ENCODE measurements at places on chromosomes 12 and 14.
A peak's percentile ranks its signal among the peaks of the same experiment; 100 is the strongest.

GRCh38 chr12:19238540-19238939, 109.0 kb downstream of the PLEKHA5 start:
- no peak for DNase-seq

- no peak for DNase-seq
Measured at GRCh38 chr14:68902357-68902756, 76.7 kb downstream of the ACTN1 start.

DNA sequence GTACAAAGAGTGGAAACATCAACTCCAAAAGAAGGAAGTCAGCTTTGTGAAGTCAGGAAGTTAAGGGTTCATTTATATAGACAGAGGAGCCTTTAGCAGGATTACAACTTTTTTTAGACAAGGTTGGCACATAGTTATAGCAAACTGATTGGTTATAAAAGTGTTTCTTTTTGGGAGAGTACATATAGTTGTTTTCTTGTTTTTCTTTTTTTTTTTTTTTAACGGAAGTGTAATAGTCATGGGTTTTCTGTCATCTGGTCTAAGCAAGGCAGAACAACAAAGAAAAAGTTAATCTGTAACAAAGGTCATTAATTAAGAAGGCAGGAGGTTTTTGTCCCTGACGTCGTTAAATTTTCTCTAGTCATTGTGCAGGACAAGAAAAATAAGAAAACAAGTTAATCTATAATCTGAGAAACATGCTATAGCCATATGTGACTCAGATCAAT, 13.0 kb upstream of the MFAP5 start:
- no peak for DNase-seq

- no peak for DNase-seq
Measured at GRCh38 chr14:61710853-61711817, 15.8 kb downstream of the HIF1A start.

GRCh38 chr14:51547260-51547659, 104.5 kb upstream of the FRMD6 start:
- DNase-seq = no peak

- no peak for DNase-seq
Measured at GRCh38 chr14:46734286-46734685, 82.7 kb upstream of the RPL10L start.

DNA sequence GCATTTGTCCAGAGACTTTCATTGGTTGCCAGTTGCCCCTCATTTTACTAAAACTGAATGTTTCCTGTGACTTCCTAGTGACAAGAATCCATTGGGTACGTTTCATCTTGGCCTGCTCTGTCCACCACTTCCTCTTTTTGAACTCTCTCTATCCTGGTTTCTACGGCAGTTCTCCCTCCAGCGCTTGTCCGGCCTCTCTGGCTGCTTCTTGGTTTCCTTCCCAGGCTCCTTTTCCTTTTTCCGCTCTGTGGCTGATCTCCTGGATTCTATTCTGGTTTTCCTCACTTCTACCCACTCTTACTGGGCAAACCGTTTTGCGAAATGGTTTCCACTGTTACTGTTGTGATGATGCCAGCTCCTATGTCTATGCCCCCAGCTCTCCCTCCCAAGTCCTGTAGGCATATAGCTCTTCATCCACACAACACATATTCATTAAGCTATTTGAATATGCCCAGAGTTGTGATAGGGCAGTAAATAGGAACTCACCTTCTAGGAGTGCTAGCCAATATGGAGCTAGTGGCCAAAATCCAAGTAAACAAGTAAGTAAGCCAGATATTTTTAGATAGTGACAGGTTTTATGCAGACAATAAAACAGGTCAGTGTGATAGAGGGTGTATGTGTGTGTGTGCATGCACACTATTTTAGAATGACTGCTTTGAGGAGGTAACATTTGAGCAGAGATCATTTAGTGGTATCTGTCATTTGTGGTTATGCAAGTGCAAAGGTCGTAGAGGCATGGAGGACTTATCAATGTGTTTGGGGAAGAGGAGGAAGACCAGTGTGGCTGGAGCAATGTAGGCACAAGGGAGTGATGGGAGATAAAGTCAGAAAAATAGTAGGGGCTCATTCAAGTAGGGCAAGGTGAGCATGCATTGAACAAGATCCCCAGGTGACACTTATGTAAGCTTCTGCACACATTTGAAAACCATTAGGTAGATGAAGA, 27.9 kb upstream of the CTDSP2 start:
- DNase-seq = no peak

GRCh38 chr14:72104011-72104613, 171.9 kb downstream of the RGS6 start:
- DNase-seq = peak; percentile 39

DNA sequence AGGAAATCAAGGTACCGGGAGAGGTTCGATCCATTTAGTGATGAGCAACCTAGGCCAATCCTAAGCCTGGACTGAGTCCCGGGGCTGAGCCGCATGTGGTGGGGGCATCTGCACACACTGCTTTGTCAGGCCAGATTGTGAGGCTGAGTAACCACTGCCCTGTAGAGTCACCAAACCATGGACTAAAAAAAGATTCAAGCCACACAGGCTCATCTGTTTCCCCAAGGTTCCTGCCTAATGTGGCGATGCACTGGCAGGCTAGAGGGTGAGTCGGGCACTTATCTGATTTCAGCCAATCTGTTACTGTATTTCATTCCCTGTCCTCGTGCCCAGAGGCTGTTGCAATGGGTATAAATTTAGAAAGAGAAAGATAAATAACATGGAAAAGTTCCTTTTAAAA, 140.8 kb downstream of the TTC7B start:
- DNase-seq = no peak

- DNase-seq = no peak
Measured at GRCh38 chr12:47601071-47601470, 104.8 kb downstream of the RPAP3 start.

DNA sequence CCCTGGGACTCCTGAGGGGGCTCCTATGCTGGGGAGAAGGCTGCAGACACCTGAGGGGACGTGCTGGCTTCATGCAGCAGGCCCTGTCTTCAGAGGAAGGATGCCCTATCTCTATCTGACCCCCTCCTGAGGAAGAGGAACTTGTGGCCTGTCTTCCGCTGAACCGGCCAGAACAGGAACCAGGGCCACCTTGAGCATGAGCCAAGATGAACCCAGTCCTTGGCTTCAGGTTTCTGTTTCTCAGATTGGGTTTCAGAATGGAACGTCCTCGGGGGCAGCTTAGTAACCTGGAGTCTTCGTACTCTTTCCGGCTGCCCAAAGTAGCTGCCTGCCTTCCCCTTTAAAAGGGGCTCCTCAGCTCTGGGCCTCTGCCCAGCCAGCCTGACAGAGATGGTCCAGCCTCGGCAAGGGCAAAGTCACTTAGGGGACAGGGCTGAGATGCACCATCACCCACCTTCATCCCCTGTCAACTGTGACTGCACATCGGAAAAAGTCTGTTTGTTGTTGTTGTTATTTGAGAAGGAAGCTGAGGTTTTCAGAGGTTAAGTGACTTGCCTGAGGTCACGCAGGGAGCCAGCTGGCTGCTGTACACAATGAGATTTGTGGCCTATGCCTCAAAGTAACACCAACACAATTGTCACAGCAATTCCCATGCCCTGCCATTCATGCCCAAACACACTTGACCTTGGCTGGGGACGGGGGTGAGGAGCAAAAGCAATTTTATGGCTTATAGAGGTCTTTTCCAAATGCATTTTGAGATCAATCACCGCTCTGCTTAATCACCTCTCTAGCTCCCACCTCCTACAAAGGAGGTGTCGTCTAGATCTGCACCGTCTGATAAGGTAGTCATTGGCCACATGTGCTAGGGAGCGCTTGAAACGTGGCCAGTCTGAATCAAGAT, 13.4 kb downstream of the ASB2 start:
- peak; percentile 36 for DNase-seq

- DNase-seq = no peak
Measured at GRCh38 chr12:102024765-102025164, 37.0 kb downstream of the WASHC3 start.

DNA sequence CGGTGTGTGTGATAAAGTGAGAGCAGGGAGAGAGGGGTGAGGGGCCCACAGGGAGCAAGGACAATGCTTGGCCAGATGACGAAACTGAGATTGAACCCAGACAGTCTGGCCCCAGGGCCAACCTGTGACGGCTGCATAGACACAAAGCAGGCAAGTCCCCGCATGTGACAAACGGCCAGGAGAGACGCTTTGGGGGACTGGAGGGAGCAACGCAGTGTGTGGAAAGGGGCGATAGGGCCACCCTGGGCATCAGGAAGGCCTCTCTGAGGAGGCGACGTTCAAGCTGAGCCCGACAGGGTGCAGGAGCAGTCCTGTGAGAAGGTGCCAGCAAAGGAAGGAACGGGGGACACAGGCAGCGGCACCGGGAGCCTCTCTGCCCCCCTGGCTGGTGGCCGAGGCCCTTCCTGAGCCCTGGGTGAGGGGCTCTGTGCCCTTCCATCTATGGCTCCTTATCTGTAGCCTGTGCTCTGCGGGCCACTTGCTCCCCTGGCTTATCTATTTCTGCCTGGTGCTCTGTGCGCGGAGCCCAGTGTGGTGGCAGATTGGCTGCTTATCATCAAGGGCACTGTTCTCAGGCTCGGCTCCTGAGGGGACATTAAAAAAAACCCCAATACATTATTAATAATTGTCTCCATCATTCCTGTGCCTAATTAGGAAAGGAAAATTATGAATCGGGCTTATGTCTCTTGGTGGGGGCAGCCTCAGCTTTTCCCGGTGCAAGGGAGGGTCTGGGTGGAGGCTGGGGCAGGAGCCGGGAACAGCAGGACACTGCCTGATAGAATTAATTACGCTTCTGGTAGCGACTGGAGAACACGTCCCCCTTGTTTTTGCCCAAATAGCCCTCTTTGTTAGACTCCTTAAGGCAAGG, 39.8 kb downstream of the PRIMA1 start:
- DNase-seq = no peak

- no peak for DNase-seq
Measured at GRCh38 chr12:94267921-94268471, 119.6 kb downstream of the PLXNC1 start.

DNA sequence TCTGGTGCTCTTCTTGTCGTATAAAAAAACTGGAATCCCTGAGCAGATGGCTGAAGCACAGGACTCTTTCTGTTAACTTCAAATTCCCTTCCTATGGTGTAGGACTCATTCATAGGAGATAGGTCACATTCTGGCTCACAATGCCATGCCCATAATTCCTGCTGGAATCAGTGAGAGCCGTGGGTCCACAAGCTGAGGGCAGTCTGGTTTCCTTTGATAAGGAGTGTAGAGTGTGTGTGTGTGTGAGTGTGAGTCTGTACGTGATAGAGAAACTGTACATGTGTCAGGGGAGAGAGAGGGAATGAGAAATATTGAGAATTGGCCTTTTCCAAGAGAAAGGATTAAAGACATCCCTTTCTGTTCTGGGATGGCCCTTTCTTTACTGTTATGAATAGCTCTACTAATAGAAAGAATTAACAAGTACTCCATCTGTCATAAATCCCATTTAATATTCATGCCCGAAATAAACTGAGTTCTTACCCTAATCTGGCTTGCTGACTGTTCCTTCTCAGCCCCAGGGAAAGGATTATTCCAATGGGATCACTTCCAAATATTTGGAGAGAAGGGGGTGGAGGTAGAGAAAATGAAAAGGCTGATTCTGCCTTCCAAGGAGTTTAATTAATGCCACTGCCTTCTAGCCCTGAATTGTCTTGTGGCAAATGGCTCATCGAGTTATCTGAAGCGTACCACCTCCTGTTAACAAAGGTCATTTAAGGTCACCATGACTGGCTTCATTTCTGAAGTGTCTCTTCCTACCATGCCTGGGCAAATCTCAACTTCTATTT, 79.0 kb downstream of the TMX1 start:
- DNase-seq = no peak

- DNase-seq = no peak
Measured at GRCh38 chr12:44531320-44531971, 344.7 kb downstream of the NELL2 start.

GRCh38 chr12:108373111-108373510, 34.0 kb upstream of the CMKLR1 start:
- DNase-seq = no peak

DNA sequence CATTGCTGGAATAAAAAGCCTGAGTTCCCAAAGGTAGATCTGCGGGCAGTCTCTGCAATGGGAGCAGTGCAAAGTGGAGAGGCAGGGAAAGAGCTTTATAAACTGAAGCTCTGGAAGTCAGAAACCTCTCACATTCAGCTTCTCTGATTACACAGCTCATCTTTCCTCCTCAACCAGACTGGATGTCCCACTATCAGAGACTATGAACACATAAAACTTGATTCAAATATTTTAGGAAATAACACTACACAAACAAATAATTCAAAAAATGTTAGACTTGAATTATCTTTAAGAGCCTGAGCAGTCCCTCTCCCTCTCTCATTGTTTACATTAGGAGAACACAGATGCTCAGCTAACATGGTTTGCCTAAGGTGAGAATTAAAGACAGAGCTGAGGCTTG, 72.9 kb downstream of the DENND5B start:
- no peak for DNase-seq

DNA sequence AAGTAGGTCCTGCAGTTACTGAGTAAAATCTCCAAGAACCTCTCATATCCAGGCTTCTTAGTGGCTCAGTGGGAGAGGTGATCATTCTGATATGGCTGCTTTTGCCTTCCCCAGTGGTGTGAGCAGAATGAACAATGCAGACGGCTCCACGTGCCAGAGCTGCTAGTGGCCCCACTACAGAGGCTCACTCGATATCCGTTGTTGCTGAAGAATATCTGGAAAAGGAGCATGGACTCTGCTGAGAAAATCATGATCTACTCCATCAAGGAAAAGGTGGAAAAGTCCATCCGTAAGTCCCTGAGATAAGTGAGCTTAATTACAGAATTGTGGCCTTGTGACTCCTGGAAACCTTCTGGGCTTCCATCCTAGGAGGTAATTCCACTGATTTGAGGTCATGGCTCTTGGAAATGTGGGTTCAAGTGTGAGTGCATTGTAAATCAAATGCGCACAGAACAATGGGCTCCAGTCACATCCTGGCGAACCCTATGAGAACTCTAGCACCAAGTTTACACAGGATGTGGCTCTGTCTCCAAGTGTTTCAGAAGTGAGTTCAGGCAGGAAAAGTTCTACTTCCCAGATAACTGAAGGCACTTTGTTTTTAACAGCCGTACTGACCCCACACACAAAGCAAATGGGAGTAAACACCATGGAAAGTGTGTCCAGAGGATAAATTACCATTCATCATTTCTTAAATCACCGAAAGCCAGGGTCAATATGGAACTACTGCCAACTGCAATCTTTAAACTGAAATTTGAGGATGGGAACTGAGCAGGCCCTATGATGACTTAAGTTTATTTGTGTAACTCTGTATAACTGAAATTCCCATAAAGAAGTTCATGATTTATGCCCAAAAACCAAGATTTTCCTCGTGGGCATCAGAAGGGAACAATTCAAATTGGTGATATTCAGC, 51.4 kb downstream of the PLEKHG7 start:
- no peak for DNase-seq

DNA sequence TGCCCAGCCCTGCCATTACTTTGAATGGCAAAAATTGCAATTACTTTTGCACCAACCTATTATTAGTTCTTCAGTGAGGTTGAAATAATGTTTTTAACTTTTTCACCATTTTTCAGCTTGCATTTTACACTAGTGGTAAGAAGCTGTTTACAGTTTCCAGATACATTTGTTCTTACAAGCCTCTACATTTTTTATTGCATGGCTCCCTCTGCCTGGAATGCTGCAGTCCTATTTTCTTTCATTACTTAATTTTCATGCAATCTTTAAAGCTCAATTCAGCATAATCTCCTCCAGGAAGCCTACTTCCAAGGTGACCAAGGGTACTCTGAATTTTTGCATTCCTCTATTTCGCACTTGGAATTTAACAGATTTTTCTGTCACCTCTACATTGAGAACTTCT, 33.4 kb downstream of the CCER1 start:
- DNase-seq = no peak

Measured in stimulated activated CD4-positive, alpha-beta T cell treated with anti-CD3 and anti-CD28 coated beads, Interleukin-4, amount 100 ng/mL, for 1 hour (primary cell).